ENCODE measurements at places on chromosomes 2 and 18. TPM values are rescaled to one million over a fixed set of nuclear protein-coding genes. Genes with fewer than 3 reads are reported as not detected.
A peak's percentile ranks its signal among the peaks of the same experiment; 100 is the strongest.

- peak; percentile 40 for DNase-seq
Observed at GRCh38 chr2:241636182-241637017, 558 bp downstream of the THAP4 start.

GRCh38 chr18:51300912-51301311 is 103.4 kb upstream of the MEX3C start:
- no peak for DNase-seq

DNA sequence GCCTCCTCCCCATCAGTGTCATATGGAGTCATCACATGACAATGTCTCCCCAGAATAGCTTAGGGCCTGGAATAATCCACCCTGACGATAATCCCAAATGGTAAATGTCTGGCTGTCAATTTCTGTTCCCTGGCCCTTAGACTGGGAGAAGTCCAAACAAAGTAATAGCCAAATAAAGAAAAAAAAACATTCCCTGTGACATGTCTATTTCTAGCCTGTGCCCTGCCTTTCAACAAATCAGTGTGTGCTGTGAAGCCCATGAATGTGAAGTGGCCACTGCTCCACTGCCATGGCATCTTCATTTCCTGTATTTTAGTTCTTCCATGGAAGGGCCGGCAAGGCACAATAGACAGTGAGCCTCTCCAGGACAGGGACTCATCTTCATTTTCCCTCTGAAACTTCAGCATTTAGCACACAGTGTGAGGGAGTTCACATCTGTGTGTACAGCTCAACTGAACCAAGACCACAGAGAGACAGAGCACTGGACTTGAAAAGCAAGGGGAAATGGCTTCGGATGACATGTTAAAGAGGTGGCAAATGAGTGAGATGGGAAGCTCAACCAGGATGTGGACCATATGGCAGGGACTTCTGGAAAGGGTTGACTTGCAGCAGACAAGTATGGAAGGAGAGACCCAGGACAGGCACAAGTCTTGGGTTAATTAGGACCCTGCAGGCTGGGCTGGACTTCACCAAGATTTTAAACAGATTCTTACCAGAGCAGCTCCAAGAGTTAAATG is 140.0 kb downstream of the ANTXR1 start:
- DNase-seq, result no peak

- DNase-seq, result no peak
Observed at GRCh38 chr2:236554629-236555282, 14.9 kb upstream of the ACKR3 start.

The ALPI gene
- total RNA-seq, result not detected

The SLC9A4 gene
- total RNA-seq, result 0.06 TPM

- no peak for DNase-seq
Observed at GRCh38 chr2:207480521-207481040, 49.2 kb upstream of the CREB1 start.

GRCh38 chr18:3495691-3496430 is 45.9 kb downstream of the TGIF1 start:
- no peak for DNase-seq

GRCh38 chr18:45874491-45875184 is 49.2 kb downstream of the SIGLEC15 start:
- no peak for DNase-seq

The HADHA gene
- total RNA-seq, result 122 TPM

DNA sequence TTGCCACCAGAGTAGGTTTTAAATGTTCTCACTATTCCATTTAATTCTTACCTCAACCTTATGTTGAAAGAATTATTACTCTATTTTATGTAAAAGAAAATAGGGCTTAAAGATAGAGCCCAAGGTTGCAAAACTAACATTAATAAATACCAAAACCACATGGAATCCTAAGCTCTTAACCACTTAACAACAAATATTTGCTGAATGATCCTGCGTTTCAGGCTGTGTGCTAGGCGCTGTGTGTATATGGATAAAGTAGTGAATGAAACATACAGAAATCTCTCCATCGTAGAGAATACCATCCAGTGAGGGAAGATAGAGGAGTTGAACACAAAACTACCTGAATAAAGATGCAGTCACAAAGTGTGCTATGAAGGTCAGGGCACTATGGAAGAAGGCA is 485.1 kb downstream of the THSD7B start:
- no peak for DNase-seq

The GAREM2 gene
- 1.2 TPM for total RNA-seq

The LIMS3 gene
- 4.5 TPM for total RNA-seq

The KIAA2012 gene
- not detected for total RNA-seq

- DNase-seq, result no peak
Observed at GRCh38 chr2:151197184-151198108, 64.2 kb downstream of the RBM43 start.

The C1GALT1C1L gene
- not detected for total RNA-seq

The PARD3B gene
- 2.8 TPM for total RNA-seq

DNA sequence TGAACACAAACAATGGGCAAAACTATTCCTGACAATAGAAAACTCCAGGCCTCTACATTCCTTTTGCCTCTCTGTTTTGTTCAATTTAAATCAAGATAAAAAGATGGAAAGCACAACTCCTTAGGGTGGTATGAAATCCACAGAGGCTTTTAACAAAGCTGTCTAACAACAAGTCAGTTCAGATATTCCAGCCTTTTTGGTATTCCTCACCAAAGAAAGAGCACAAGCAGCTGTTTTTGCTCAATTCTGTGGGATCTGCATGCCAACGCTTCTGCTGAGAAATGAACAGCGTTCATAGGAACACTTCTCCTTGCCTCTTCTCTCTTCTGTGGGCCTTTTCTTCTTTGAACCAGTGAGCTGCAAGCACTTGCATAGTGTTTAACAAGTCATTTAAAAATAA is 411.6 kb upstream of the TCF4 start:
- DNase-seq, result no peak

DNA sequence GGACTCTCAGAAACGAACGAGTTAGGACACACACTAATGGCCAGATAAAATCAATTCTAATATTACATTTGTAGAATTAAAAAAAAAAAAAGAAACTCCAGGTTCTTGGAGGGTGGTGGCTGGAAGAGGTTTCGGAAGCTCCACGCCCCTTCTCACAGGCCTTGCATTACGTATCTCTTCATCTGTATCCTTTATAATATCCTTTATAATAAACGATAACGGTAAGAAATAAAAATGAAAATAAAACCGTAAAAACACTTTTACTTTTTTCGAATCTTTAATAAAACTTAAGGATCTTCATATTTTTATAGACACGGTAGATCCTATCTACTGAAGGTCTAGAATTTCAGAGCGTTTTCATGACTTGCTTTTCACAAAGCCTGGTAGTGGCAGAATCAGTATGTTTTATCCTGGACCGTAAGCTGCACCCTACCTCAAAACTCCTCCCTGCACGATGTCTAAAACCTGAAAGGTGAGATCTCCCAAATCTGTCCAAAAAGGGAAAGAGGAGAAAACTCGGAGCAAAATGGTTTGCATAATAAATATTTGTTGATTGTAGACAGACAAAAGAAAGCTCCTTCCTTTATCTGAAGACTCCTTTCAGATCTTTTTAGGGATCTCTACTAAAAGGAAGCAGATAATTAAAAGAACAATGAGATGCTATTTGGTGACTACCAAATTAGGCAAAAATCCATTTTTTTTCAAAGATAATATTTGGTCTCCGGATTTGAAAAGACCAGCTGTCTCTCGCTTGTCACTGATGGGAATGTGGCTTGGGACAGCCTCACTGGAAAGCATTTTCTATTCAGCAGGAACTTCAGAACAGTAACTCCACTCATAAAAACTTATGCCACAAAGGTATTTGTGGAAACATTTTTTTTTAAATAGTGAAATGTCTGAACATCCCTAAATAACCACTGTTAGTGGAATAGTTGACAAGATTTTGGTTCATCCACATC is 2.0 kb upstream of the CXCR4 start:
- DNase-seq, result no peak

DNA sequence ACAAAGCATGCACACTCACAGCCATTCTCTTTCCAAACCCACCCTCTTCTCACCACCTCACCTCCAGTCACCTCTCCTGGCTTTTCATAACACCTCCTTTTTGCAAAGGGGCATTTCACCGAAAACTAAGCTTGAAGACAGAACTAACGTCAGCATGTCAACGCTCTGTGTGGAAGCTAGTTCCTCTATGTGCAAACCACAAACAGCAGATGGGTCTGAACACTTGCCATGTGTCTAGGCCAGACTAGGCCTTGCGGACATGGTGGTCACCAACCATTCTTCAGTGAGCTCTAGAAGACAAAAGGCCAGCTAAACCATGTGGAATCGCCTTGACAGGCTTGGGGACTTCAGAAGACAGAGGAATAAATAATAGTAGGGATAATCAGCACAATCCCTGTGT is 148.5 kb downstream of the TXNL1 start:
- no peak for DNase-seq

The LRATD1 gene
- 0.57 TPM for total RNA-seq

- DNase-seq, result peak; percentile 0
Observed at GRCh38 chr18:73235491-73235890, 367.7 kb upstream of the NETO1 start.

The RASGRP3 gene
- total RNA-seq, result 9.4 TPM

GRCh38 chr2:28442328-28442727 is 49.7 kb downstream of the FOSL2 start:
- peak; percentile 27 for DNase-seq

GRCh38 chr2:535222-535621 is 142.0 kb downstream of the TMEM18 start:
- no peak for DNase-seq

DNA sequence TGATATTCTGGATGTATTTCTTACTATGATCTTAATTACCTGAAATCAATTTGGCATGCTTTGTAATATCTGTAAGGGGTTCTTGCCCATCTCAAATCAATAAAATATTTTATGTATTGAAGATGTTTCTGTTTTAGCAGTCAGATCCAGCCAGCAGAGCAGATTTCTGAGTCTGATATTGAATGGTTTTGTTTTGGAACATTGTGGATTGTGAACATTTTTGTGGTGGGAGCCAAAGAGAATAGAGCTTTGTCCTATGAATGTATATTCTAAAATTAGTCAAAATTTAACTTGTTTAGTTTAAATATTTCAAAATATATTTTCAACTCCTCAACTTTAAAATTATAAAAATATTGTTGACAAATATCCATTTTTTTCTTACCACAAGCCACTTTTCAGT is 197.0 kb downstream of the UBE2E3 start:
- peak; percentile 22 for DNase-seq

The CASP8 gene
- total RNA-seq, result 19.6 TPM

- peak; percentile 13 for DNase-seq
Observed at GRCh38 chr18:45590036-45590886, 25.0 kb upstream of the SLC14A2 start.

- DNase-seq, result no peak
Observed at GRCh38 chr18:23584019-23584983, 2.0 kb downstream of the NPC1 start.

Measured in LHCN-M2 (cell line).